ENCODE measurements at places on chromosomes 16 and 17.

GRCh38 chr16:74216319-74216718, 80.3 kb upstream of the PSMD7 start:
- no peak for DNase-seq

DNA sequence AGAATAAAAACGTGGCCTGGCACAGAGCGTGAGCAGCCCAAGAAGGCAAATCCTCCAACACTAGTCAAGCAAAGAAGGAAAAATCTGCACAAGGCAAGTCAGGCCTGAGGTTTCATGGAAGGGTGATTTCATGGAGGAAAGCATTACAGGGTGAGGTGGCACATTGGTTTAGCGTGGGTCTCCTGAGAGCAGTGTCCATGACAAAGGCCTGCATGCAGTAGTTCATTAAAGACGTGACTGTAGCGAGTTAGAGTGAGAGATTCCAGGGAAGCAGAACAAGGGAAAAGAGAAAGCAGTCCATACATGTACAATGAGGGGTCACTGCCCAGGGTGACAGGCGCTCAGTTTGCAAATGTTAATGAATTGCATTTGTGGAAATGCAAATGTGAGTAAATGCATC, 285.0 kb upstream of the ERCC4 start:
- DNase-seq = no peak

GRCh38 chr17:7857713-7858521, at the start of gene CYB5D1:
Gene CYB5D1, plus strand, starts transcription at chr17:7858003. Its CDS starts 132 bp downstream, at chr17:7858135.
- peak; percentile 95 for DNase-seq

DNA sequence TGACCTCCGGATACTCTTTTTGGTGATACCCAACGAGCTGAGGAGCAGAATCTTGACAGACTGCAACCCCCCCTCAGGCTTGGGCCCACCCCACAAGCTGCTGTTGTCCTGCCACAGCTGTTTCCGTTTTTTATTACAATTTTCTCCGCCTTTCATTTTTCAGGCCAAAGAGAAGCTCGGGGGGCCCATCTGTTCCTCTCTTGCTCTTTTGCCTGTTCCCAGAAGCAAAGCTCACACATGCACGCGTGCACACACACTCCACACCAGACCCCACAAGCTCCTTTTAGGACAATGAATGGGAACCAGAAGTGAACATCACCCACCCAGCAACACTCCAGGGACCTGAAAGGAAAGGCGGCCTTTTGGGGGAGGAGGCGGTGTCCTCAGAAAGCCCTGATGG, 16.3 kb downstream of the SOX9 start:
- no peak for DNase-seq

- no peak for DNase-seq
Measured at GRCh38 chr16:9035996-9036395, 55.4 kb upstream of the HAPSTR1 start.

GRCh38 chr16:67040166-67040565, 11.2 kb downstream of the CBFB start:
- DNase-seq = no peak

DNA sequence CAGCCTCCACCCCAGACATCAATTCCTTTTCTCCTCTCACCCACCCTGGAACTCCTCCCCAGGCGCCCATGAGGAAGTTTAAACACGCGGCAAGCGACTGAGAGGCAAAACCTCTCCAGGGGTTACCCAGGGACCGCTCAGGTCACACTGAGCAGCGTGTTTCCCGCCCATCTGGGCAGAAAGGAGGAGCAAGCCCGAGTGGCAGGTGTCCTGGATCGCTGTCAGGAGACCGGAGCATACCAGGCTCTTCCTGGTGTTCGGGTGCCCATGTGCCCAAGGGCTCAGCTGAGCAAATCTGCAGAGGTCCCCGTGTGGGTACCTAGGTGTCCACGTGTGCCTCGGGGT, 491 bp downstream of the SLC25A19 start:
- no peak for DNase-seq

DNA sequence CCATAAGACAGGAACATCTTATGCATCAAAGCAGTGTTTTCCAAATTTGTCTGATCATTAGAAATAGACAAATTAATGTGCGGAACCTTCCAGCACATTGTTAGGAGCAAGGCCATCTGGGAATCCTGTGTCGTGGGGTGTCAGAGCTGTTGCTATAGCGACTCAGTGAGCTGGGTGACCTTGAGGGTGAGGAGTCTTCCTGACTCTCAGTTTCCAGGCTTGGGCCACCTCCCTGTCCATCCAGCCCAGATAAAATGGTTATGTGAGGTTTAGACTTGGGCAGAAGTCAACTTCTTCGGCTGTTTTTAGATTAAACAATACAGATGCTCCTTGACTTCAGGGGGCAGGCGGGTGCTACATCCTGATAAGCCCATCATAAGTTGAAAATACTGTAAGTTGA, 20.6 kb downstream of the MT1X start:
- DNase-seq = no peak

Data from CD4-positive, alpha-beta T cell treated with Interleukin-15 for 4 hours (primary cell).